ENCODE measurements at places on chromosomes 2 and 18.

DNA sequence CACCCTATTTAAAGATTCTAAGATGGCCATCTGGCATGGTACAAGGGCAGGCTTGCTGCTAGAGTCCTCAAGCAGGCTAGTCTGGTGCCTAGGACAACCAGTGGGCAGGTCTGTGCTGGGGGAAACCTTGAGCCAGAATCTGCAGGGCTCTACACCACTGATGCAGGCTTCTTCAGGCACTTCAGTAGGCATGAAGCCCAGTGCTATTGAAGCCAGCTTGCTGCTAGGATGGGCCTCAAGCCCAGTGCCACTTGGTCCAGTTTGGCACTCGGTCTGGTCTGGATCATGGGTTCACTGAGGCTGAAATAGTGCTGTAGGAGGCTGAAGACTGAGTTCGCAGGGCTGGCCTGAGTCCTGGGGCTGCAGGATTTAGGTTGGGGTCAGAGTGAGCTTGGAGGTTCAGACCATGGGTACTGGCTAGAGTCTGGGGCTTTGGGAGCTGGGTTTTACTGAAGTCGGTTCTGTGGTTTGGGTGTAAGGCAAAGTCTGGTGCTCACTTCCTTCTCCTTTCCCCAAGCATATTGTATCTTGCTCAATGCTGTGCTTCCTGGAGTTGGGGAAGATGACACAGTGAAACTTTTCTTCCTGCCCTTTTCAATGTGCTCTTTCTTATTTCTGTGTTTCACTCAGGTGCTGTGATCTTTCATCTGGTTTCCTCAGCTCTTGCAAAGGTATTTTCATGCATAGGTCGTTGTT is 41.2 kb downstream of the SP100 start:
- no peak for DNase-seq

GRCh38 chr2:237180187-237180586 is 94.5 kb downstream of the COPS8 start:
- no peak for DNase-seq

DNA sequence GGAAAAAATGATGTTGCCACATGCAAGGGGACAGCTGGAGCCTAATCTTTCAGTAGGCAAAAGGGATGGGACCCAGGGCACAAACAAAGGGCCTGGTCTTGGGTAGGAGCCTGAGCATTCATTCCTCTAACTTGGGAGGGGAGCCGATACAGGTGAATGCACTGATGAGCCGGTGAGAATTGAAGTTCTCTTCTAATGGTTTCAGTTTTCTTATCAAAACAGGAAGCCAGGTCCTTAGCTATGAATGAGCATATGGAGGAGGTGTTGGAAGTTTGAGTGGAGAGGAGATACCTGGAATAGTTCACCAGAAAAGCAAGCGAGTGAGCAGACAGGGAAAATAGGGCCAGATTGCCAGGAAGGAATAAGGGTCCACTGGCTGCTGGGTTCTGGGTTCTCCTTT is 10.1 kb downstream of the DPP4 start:
- DNase-seq, result no peak

GRCh38 chr18:45793264-45793965 is 32.1 kb upstream of the SIGLEC15 start:
- DNase-seq, result no peak

DNA sequence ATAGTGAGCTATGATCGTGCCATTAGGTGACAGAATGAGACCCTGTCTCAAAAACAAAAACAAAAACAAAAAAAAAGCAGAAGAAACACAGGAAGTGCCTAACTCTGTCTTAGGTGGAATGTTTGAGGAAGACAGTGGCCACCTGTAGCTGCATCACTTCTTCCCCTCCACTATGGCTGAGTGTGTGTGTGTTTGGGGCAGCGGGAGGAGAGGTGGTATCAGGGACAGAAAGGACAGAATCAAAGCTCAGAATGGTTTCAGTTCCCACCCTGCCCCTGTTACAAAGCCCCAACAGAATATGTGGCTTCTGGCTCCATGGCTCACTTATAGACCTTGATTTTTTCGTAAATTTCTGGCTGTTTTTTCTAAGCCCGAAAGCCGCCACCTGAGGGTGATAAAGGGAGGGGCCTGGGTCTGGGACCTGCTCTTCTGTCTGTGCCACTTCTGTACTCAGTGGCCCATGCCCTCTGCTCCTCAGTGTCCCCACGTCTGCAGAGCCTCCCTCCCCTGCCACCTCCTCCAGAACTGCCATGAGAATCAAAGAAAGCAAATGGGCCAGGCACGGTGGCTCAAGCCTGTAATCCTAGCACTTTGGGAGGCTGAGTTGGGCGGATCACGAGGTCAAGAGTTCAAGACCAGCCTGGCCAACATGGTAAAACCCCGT is 27.4 kb downstream of the SERTAD2 start:
- DNase-seq, result no peak

DNA sequence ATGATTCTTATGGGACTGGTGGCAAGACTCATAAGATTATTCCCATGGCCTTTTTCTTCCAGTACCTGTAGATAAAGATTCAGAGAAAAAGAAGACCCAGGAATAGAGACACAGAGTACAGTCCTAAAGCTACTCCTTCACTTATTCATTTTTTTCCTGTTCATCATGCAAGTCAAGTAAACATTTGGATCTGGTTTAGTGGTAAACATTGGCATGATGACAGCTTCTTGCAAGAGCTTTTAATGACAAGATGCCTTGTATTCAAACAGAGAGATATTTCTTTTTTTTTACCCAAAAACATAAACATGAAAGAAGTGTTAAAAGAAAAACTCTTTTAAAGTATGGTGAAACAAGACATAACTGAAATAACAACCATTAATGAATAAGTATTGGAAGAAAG is 20.2 kb downstream of the CXCR2 start:
- no peak for DNase-seq

DNA sequence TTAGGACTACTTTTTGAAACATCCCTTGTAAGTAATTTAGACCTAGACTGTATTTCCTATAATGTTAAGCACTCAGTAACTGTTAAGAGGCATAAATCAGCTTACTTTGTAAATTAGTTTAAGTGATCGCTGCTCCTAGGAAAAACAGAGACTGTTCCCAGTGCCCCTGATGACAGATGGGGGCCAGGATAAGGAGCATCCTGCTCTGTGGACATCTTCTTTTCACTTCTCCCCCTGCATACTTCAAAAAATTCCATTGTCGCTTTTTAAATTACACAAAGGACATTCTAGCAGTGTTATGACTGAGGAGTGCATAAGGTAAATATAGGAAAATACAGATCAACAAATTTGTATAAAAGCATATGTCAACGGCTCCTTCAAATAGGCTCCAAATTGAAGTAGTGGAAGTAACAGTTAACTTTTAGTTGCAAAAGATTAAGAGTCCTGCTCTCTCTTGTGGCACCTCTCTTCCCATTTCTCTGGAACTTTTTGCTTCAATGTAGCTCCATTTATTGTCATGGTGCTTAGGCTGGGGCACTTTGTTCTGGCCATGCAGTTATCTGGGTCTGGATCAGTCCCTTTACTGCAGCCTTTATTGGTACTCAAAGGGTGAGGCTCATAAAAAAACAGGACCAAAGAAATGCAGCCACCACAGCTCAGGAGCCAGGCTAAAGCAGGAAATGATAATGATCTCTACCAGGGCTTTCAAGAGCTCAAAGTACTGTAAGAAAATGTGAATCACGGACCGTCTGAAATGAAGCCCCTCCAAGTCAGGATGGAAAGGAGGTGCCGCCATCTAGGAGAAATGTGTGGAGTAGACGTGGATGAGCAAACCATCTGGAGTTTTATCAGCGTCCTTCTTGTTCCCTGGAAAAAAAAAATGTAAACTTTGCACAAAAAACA is 162.1 kb upstream of the ZNF516 start:
- DNase-seq, result no peak
